ENCODE measurements at places on chromosomes 6 and 20. TPM values are rescaled to one million over a fixed set of nuclear protein-coding genes. Genes with fewer than 3 reads are reported as not detected.

ESR1 gene
- total RNA-seq: 0.94 TPM

SIM1 gene
- not detected for total RNA-seq

MOG gene
- total RNA-seq: not detected

C20orf204 gene
- total RNA-seq: 9.7 TPM

MCHR2 gene
- not detected for total RNA-seq

UBE2C gene
- total RNA-seq: 153 TPM

SAMD5 gene
- not detected for total RNA-seq

IMPG1 gene
- not detected for total RNA-seq

MAP3K5 gene
- total RNA-seq: 18.3 TPM

OR12D3 gene
- total RNA-seq: not detected

MAS1L gene
- total RNA-seq: not detected

SAMD10 gene
- total RNA-seq: 16.2 TPM

NCOA7 gene
- total RNA-seq: 51.1 TPM

BPI gene
- total RNA-seq: not detected

CST1 gene
- not detected for total RNA-seq

MEI4 gene
- total RNA-seq: not detected

SYCP2L gene
- total RNA-seq: 0.31 TPM

DEFB127 gene
- total RNA-seq: not detected

CLVS2 gene
- not detected for total RNA-seq

HLA-DQA2 gene
- total RNA-seq: 0.34 TPM

HCRTR2 gene
- not detected for total RNA-seq

OR2H2 gene
- not detected for total RNA-seq

BMP6 gene
- total RNA-seq: not detected

KCNQ2 gene
- 0.19 TPM for total RNA-seq

DDX39B gene
- total RNA-seq: 531 TPM

SCUBE3 gene
- 0.20 TPM for total RNA-seq

PRSS35 gene
- total RNA-seq: 0.28 TPM

GSTA3 gene
- not detected for total RNA-seq

RPS6KA2 gene
- 5.7 TPM for total RNA-seq

PRICKLE4 gene
- total RNA-seq: not detected

DHX16 gene
- 42.9 TPM for total RNA-seq

GSTA2 gene
- total RNA-seq: not detected

All from activated naive CD8-positive, alpha-beta T cell treated with anti-CD3 and anti-CD28 coated beads, Interleukin-2, amount 10 ng/mL, durations not matched to agents 7 days and 5 days (primary cell).